ENCODE measurements at places on chromosomes 11 and 22.
A peak's percentile ranks its signal among the peaks of the same experiment; 100 is the strongest.

GRCh38 chr22:36069368-36069767 lies 40.7 kb upstream of the RBFOX2 start:
- DNase-seq = no peak

DNA sequence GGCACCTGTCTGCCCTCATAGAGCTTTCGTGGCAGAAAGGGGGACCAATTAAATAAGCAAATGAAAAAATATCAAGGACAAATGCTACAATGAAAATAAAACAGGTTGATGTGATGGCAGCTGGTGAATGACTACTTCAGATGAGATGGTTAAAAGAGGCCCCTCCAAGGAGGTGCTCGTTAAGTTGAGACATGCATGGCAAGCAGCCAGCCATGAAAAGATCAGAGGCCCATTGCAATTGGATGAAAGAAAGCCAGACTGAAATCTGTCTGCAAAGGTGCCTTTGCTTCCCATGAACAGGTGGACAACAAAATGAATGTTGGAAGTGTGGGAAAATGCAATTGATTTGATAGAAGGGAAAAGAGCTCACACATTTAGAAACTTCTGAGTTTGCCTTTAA lies 848 bp upstream of the TRPC6 start:
- no peak for DNase-seq

GRCh38 chr11:85758026-85758425 lies 52.9 kb downstream of the SYTL2 start:
- DNase-seq = no peak

DNA sequence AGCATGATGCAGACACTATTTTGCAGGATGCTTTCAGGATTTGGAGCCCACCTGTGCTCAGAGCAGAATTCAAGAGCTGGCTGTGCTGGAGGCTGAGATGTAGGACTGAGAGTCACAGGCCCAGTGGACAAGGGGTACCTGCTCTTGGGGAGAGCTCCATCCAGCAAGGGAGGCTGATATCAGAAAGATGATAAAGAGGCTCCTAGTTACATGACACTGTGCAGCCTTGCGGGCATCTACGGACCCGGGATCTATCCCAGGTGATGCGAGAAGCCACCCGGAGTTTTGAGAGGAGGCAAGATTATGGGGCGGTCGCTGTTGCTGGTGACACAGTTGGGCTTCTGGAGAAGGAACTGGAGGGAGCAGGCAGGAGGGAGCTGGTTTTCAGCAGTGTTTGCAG lies 579.0 kb downstream of the TBC1D22A start:
- DNase-seq = no peak

GRCh38 chr11:61193596-61193995 lies 9.7 kb upstream of the PGA3 start:
- DNase-seq = no peak

DNA sequence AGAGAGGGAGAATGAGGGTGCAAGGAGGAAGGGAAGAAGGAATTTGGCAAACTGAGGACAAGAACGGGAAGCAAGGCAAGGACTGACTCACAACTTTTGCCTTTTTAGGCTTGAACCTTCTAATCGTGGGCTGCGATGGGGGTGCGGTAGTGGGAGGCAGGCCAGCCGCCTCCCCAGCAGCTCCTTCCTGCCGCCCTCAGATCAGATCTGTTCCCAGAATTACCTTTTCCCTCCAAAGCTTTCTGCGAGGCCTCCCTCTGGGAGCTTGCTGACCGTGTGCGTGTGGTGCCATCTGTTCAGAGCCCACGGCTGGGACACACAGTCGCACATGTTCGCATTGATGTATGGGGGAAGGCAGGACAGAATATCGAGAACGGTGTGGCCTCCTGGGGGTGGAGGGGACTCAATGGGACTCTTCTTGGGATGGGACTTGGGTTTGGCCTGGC lies 86.9 kb upstream of the PARVA start:
- no peak for DNase-seq

DNA sequence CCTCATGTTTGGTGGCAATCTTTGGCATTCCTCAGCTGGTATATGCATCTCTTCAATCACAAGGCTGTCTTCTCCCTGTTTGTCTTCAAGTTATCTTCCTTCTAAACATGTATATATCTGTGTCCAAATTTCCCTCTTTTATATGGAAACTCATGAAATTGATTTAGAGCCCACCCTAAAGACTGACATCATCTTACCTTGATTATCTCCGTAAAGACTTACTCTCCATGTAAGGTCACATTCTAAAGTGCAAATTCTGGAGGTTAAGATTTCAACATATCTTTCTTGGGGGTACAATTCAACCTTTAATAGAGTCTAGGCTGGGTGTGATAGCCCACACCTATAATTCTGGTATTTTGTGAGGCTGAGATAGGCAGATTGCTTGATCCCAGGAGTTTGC lies 215.8 kb upstream of the LRRC4C start:
- no peak for DNase-seq

GRCh38 chr11:77051511-77051910 lies 15.3 kb upstream of the CAPN5 start:
- no peak for DNase-seq

GRCh38 chr11:124798991-124799347 lies 1.2 kb downstream of the MSANTD2 start:
- DNase-seq = no peak

GRCh38 chr22:31206896-31207687 lies 5.0 kb upstream of the LIMK2 start:
- DNase-seq = no peak

- DNase-seq = no peak
These were observed 38.0 kb downstream of the MPPED1 start for GRCh38 chr22:43449831-43450225.

DNA sequence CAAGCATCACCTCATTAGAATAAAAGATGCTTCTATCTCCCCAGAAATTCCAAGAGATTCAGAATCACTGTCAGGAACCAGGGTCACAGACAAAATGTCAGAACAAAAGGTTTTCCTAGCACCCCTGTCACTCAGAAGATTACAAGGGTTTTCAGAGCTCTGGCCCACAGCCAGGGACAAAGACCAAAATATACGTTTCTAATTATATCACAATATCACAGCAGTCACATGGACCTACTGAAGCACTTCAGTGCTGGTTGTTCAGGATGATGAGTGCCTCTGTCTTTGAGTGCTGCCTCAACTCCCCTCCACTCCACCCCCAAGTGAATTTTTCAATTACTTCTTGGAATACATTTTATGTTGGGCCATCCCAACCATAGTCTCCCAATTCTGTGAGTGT lies 21.9 kb upstream of the RTL6 start:
- no peak for DNase-seq

- peak; percentile 20 for DNase-seq
These were observed 10.4 kb upstream of the SUN2 start for GRCh38 chr22:38766076-38766777.

DNA sequence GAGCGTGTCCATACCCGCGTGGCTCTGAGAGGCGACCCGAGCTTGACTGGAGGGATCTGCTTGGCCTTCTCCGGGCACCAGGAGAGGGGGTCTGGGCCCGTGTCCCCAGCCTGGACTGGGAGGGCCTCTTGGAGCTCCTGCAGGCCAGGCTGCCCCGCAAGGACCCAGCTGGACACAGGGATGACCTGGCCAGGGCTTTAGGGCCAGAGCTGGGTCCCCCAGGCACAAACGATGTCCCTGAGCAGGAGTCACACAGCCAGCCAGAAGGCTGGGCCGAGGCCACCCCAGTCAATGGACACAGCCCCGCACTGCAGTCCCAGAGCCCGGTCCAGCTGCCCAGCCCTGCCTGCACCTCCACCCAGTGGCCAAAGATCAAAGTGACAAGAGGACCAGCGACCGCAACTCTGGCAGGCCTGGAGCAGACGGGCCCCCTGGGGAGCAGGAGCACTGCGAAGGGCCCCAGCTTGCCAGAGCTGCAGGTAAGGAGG lies 38.2 kb downstream of the TRIOBP start:
- DNase-seq = no peak

DNA sequence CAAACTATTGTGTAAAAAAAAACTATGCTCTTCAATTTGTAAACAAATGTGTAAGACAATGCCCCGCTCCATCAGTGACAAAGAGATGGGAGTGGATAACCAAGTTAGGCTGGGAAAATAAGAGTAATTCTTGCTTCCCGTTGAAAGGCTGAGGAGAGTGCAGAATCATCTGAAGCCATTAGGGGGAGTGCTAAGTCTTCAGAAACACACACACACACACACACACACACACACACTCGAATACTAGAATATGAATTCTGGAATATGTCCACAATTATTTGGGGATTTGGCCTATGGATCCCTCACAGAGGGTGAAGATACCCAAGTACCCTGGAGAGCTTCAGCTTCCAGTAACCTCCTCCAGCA lies 27.8 kb upstream of the ROBO3 start:
- peak; percentile 91 for DNase-seq

- no peak for DNase-seq
These were observed 81.0 kb downstream of the MYEOV start for GRCh38 chr11:69374946-69375310.

DNA sequence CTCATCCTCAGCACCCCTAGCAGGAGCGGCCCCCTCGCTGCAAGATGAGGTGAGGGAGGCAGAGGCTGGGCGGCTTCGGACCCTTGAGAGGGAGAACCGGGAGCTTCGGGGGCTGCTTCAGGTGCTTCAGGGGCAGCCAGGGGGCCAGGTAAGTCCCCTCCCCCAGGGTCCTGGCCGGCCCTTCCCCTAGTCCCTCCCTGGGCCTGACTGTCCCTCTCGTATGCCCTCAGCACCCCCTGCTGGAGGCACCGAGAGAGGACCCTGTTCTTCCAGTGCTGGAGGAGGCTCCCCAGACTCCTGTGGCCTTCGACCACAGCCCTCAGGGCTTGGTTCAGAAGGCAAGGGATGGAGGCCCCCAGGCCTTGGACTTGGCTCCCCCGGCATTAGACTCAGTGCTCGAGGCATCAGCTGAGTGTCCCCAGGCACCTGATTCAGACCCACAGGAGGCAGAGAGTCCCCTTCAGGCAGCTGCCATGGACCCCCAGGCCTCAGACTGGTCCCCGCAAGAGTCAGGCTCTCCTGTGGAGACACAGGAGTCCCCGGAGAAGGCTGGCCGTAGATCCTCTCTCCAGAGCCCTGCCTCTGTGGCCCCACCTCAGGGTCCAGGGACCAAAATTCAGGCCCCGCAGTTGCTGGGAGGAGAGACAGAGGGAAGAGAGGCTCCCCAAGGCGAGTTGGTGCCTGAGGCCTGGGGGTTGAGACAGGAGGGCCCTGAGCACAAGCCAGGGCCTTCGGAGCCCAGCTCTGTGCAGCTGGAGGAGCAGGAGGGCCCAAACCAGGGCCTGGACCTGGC lies 4.0 kb downstream of the CCDC88B start:
- DNase-seq = peak; percentile 20

DNA sequence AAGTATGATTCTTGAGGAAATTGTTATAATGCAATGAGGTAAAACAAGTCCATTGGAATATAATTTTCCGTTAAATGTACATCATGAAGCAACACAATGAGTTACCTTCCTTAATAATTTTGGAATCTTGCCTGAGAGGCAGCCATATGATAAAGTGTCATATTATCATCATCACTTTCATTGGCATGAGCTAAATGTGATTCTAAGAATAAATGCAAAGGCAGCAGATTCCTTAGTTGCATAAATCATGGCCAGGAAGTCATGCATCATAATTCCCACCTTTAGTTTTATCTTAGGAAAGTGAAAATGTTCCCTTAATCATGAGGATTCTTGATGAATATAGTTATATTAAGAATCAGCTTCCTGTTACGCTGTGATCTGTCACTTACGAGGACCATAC lies 14.2 kb upstream of the MMP1 start:
- no peak for DNase-seq

- DNase-seq = no peak
These were observed 30.0 kb downstream of the LINC01488 start for GRCh38 chr11:69511358-69512055.

- no peak for DNase-seq
These were observed 58.4 kb downstream of the KIRREL3 start for GRCh38 chr11:126942146-126942545.

DNA sequence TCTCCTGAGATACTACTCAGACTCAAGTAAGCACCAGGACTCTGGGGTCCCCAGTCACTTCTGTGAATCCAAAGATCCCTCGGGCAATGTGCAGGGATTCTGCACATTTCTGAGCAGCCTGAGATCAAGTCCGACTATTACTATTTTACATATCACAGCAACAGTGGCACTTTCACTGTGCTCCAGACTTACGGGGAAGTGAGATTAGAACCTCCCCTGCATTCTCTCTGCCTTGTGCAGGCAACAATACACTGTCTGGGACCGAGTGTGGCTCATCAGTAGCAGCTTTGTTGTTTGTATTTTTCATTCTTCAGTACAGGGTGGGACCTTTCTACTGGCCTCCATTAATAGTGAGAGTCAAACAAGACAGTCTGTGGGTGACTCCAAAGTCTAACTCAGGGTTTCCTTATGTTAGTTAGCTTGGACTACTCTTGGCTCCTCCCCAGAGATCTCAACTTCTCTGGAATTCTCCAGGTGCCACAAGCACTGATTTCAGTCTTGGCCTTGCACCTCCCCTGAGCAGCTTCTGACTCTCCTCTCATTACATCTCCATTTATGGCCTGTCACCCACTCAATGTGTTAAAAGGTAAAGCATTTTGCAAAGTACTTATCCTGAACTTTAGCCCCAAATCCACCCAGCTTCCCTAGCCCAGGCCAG lies 76.2 kb upstream of the TOP3B start:
- DNase-seq = no peak

DNA sequence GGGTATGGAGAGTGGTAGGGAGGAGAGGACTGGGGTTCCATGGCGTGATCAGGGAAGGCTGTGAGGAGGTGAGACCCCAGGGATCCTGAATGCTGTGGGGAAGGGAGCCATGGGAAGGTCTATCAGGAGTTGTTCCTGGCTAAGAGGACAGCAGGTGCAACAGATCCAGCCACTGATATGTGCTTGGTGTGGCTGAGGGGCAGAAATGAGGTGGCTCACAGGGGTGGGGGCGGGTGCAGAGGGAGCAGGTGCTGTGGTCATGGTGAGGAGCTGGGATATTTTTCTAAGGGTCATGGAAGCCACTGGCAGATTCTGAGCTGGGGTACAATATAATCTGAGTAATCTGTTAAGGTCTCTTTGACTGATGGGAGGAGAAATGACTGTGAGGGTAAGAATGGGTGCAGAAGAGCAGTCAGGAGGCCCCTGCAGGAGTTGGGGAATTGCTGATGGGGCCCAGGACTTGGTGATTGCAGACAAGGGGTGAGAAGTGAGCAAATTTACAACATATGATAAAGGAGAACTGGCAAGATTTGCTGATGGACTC lies 31.3 kb upstream of the DMC1 start:
- DNase-seq = no peak

All from NCI-H526 (cell line).